ENCODE measurements at places on chromosomes 5 and 9. TPM values are rescaled to one million over a fixed set of nuclear protein-coding genes. Genes with fewer than 3 reads are reported as not detected.

GPR21 gene
- total RNA-seq, result 1.6 TPM

DNA sequence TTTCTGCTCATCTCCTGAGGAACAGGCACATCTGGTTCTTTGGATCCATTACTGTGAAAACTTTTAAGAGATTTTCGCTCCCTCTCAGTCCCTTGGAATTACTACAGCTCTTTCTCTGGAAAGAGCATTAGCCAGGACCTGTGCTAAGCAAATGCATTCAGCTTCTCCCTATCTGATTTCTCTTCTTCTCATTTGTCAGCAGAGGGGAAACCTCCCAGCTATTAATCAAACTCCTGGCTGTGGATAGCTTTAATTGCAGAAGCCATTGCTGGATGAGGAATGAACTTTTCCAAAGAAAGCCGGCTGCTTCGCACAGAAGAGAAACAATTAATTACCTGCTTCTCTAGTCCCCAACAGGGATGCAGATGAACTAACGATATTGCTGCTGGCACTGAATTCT, 37.9 kb downstream of the TLR4 start:
- no peak for DNase-seq
- peaks cover 28% of the 10 kb centered on the region for H3K27me3 ChIP-seq
- H3K27ac ChIP-seq, result no peak overlapping the region
- no peaks in the 10 kb centered on the region for H3K36me3 ChIP-seq
- H3K4me3 ChIP-seq, result no peak overlapping the region
- no peaks in the 10 kb centered on the region for H3K4me1 ChIP-seq

GRCh38 chr5:19855931-19856330, 132.1 kb downstream of the CDH18 start:
- H3K27me3 ChIP-seq, result no peaks in the 10 kb centered on the region
- H3K4me1 ChIP-seq, result no peaks in the 10 kb centered on the region
- H3K36me3 ChIP-seq, result no peaks in the 10 kb centered on the region

TRPM6 gene
- 0.10 TPM for total RNA-seq

TTC39B gene
- 30.8 TPM for total RNA-seq

GRCh38 chr5:172035049-172035448, 28.6 kb upstream of the FBXW11 start:
- H3K36me3 ChIP-seq, result peaks cover 9% of the 10 kb centered on the region
- peaks cover 23% of the 10 kb centered on the region for H3K4me1 ChIP-seq
- no peak overlapping the region for H3K27ac ChIP-seq
- DNase-seq, result no peak
